ENCODE measurements at places on chromosomes 7 and 10.

DNA sequence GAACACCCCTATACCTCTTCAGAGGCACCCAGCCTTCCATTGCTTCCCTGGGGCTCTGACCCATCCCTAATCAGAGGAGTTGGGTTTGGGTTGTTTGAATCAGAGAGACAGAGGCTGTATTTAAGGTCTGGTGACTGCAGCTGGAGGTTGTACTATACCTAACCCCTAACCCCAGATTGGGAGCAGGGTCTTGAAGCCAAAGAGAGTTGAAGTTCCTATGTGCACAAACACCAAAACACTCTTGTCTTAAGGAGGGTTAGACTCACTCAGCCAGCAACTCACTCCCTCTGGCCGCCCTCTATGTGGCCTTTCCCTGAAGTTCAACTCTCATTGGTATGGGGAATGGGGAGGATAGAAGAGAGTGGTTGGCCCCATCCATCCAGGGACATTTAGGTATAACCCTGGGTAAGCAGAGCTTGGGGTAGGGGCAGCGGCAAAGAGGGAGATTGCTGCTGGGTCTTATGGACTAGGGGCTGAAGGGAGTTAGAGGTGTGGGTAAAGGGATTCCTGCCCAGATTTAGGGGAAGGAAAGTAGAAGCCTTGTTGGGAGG lies 80.0 kb downstream of the PAX2 start:
- DNase-seq, result no peak

DNA sequence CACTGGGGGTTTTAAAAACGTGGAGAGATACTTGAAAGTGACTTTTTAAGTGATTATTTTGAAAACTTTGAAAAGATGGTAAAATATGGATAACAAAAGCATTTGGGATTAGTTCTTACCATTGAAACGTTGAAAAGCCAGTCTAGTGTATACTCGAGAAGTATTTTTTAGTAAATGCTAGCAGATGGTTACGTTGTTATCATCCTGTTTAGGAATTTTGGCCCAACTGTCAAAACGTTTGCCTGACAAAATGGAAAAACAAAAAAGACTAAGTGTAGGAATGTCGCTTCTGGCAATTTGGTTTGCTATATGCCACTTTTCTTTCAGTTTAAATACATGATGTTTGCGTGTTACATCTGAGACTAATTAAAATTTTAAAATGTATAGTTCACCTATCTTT lies 1.2 kb downstream of the RBM33 start:
- DNase-seq, result no peak

- no peak for DNase-seq
Measured at GRCh38 chr7:115476671-115477181, 553.8 kb downstream of the TFEC start.

DNA sequence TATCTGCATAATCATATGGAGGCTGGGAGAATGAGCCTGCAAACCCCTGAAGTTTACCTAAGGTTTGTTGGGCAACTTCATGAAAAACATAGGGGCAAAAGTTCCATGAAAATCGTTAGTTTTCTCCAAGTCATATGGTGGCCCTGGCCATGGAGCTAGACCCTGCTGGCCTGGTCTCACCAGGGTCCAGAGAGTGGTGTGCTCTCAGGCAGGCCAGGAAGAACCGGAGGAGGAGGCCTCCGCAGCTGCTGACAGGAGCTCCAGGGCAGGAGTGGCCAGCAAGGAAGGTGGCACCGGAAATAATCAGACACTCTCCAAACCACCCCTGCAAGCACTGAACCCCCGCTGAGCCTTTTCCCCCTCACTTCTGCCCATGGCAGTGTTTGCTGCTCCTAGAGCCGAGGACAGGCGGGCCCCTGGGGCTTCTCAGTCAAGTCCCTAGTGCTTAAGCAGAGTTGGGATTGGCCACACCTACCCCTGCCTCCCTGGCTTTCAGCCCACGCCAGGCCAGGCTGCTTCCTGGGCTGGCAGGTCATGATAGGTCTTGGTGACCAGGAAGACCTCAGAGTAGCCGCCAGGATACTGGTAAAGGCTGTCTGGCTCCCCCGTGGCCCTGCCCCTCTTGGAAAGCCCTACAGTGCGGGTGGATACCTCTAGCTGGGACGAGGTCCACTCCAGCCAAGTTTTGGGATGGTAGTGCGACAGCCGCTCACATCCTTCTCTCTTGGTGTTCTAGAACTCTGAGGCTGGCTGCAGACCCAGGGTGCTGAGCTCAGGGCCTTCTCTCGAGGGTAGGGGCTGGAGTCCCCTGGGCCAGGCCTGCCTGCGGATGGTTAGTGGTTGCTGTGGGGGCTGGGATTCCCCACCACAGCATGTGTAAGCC lies 242.8 kb downstream of the MGMT start:
- DNase-seq, result no peak

GRCh38 chr7:39709029-39709428 lies 85.7 kb downstream of the RALA start:
- no peak for DNase-seq

- DNase-seq, result no peak
Measured at GRCh38 chr10:6033954-6034353, 28.2 kb downstream of the IL2RA start.

- no peak for DNase-seq
Measured at GRCh38 chr10:81179805-81180452, 642.2 kb downstream of the SH2D4B start.

GRCh38 chr7:140021603-140022002 lies 41.1 kb downstream of the PARP12 start:
- DNase-seq, result no peak

- no peak for DNase-seq
Measured at GRCh38 chr7:2012981-2013380, 219.8 kb downstream of the MAD1L1 start.

DNA sequence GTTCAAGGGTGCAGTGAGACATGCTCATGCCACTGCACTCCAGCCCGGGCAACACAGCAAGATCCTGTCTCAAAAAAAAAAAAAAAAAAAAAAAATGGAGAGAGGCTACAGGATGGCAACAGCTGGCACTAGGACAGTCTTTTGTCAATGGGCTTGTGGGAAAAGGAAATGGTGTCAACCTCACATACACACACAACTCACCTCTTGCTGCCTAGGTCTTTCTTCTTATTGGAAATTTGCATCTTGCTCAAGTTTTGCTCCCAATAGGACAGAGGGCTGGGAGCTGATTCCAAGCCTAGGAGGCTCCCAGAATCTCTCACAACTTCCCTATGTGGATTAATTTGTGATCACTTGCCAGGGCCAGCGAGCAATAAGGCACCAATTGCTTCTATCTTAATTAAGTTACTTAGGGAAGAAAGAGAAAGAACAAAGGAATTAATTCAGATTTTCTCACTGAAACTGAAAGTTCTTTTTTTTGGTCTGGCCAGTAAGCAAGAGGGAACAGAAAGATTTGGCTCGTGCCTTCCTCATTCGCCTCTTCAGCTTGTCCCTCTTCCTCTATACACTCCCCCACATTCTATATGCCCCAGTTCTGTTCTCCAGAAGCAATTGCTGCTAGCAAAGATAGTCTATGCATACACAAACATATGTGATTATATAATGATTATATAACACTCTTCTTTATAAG lies 33.8 kb downstream of the MAP3K8 start:
- no peak for DNase-seq

Data from progenitor cell of endocrine pancreas (in vitro differentiated cells).